ENCODE measurements at places on chromosomes 7 and 10.

DNA sequence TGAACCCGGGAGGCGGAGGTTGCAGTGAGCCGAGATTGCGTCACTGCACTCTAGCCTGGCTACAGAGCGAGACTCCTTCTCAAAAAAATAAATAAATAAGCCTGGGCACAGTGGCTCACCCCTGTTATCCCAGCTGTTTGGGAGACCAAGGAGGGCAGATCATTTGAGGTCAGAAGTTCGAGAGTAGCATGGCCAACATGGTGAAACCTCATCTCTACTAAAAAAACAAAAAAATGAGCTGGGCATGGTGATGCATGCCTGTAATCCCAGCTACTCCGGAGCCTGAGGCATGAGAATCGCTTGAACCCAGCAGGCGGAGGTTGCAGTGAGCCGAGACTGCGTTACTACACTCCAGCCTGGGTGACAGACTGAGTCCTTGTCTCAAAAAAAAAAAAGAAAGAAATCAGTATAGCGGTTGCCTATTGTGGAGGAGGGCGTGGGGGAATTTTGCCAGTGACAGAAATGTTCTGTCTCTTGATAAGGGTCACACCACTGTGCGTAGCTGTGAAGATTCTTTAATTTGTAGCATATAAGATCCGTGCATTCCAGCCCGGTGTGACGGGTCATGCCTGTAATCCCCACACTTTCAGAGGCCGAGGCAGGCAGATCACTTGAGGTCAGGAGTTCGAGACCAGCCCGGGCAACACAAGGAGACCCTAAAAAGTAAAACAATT, 17.9 kb upstream of the EIF3B start:
- no peak for DNase-seq

GRCh38 chr7:135742371-135742770, 6.2 kb downstream of the FAM180A start:
- no peak for DNase-seq

GRCh38 chr10:27225011-27225590, 15.5 kb downstream of the ACBD5 start:
- no peak for DNase-seq

- DNase-seq = no peak
These were observed 11.2 kb downstream of the MNX1 start for GRCh38 chr7:156998988-156999957.

GRCh38 chr7:155508376-155509358, 37.7 kb downstream of the CNPY1 start:
- DNase-seq = no peak

GRCh38 chr7:108181073-108181985, 51.2 kb upstream of the LAMB4 start:
- no peak for DNase-seq

GRCh38 chr10:69470463-69471384, 19.5 kb downstream of the TSPAN15 start:
- DNase-seq = no peak

DNA sequence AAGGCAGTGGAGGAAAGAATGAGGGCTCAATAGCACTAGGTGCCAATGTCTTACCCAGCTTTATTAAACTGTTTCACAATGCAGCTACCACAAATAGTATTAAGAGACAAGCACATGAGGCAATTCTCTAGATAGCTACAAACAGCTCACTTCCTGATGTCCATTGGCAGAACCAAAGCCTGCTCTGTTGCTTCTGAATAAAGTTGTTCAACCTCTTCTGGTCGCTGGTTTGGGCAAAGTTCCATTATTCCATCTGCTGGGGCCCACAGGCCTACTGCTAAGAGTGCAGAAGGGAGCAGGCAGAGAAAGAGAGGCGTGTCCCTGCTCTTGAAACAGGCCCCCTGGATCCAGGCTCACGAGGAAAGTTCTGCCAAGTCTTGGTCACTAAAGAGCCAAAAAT, 173.9 kb downstream of the ZNF438 start:
- no peak for DNase-seq

- DNase-seq = no peak
These were observed 37.8 kb downstream of the COBL start for GRCh38 chr7:51278797-51279196.

GRCh38 chr10:80131499-80131901, 1.0 kb upstream of the PLAC9 start:
- no peak for DNase-seq

GRCh38 chr10:49141541-49142332, 7.9 kb upstream of the FAM170B start:
- DNase-seq = no peak

DNA sequence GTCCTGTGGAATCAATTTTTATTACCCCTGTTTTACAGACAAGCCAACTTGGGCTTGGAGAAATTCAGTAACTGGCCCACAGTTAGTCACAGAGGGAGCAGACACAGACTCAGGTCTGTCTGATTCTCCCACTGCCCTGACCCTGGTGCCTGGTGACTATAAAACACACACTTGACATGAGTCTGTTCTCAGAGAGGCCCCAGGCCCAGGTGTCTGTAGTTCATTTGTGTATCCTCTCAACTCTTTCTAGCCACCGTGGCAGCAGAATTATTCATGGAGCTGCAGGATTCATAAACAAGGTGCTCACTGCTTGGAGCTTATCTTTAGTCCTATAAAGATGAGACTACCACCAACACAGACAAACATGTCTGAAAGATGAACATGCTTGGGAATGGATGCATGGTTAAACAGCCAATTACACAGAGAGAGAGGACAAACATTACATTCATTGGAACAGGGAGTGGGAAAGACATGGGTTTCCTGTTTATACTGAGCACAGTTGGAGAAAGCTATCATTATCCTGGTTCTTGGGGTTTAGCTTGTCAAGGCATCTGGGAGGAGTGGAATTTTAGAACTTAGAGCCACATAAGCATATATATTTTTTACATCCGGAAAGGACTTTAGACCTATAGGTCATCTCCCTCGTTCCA, 79.1 kb upstream of the PDCD4 start:
- no peak for DNase-seq

- DNase-seq = no peak
These were observed 184.5 kb upstream of the BMPER start for GRCh38 chr7:33720870-33721269.

DNA sequence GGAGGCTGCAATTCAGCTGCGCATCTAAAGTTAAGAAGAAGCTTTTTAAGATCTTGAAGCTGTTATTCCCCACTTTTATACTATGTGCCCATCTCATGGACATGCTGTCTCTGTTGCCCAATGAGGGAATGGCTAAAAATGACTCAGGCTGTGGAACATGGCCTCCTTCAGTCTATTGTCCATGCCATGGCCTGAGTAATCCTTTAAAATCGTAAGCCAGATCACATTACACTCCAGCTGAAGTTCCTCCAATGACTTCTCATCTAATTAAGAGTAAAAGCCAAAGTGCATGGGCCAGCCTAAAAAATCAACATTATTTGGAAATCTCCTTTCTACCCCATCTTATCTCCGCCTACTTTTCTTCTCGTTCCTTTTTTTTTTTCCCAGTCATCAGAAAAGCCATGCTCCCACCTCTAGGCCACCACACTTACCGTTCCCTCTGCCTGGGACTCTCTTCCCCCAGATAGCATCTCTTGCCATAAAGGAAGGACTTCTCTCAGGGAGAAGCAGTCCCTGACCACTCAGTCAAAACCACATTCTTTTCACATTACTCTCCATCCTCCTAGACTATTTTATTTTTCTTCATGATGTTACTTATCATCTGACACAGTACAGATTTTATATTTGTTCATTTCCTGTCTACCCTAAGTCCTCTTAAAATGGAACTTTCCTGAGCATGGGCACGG, 337.4 kb downstream of the PRPF18 start:
- no peak for DNase-seq

DNA sequence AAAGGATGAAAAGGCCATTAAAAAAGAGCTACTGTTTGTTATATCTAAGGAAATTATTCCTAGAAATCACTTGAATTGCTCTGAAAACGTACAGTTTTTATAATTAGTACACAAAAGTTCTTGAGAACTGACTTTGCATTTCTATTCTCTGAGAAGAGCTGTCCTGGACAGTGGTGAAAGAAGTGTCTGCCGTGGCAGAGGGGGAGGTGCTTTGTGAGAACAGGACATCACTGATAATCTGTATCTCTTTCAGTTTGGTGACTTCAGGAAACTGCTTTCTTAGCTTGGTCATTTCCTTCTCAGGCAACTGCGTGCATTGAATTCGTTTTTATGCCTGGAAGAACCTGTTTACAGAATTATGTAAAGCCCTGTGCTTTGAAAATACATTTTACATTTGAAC, 52.1 kb downstream of the POLL start:
- DNase-seq = no peak

DNA sequence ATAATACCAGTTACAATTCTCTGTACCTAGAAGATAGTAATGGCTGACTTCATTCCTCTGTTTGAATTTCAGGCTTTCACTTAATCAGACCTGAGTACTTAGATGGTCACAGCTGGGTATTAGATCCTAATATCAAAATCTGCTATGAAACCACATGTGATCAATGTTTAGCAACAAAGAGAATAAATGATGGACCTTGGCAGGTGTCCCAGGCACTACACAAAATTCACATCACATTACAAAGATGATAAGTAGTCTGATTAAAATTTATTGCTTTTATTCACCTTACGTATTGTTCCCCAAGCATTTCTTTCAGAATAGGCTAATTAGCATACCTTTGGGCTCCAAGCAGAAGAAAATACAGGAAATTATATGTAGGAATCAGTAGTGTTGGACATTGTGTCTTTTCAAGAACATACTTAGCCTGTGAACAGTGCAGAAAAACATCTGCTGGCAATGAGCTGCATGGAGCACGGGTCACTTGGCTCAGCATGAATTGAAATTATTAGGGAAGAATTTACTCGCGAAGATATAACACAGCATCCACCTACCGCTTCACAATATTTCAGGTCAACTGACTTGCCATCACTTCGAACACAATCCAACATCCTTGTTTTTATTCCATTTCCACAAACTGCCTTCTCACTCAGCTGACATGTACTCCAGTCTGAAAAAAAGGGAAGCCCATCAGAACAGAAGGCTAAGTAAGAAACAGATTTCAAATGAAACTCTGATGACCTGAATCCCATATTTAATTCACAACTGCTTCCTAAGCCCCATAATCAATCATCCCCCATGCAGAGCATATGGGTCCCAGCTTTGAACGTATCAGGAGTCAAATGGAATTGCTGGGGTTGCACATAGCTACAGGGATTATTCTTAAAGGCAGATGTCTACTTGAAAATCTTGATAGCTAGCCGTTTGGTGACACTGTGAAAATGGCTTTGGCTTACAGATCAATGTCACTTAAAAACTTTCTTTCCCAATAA, 421.0 kb downstream of the THSD7A start:
- no peak for DNase-seq

DNA sequence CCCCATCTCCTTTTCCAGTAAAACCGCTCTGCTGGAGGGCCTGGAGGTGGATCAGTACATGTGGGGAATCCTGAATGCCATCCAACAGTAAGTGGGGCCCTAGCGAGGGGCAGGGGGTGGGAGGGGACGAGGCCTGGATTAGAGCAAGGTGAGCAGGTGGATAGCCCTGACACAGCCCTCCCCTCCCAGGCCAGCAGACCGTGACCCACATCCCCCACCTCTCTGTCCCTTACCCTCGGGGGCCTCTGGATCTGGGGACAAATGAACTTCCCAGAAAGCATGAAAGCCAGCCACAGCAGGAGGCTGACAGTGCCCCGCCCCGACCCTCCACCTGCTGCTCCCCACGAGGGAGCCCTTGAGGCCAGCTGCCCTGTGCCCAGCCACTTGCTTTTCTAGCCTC, 41.8 kb upstream of the PPIF start:
- DNase-seq = no peak

DNA sequence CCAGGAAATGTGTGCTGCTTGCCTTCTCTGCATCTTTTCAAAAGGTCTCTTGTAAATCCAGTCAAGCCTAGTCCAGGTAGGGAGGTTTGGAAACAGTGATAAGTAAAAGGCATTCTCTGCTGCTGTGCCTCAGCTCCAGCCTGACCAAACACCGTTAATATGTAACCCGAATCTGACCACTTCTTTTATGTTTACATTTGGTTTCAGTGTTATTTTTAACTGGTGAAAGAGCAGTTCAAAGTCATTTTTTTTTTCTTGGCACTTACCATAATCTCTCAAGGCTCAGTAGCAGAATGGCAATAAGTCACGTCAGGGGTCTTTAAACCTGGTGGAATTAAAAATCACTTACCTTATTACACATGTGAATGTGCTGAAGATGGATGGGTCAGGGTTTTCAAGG, 216.8 kb downstream of the PTEN start:
- DNase-seq = no peak

GRCh38 chr7:121428855-121429489, 32.9 kb upstream of the FAM3C start:
- DNase-seq = no peak

DNA sequence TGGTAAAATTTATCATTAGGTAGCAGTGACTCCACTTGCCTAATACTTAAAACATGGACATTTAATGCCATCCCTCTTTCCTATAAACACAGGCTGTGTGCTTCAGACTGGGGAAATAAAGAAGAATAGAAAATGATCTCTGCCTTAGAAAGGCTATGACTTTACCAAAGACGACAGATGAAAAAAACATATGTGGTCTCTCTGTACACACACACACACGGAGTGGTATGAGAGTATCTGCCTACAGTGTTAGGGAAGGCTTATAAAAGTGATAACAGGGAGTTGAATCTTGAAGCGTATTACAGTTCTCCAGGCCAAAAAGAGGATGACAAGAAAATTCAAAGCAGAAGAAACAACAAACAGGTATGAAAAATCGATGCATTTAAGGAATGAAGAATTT, 38.2 kb downstream of the MINDY3 start:
- no peak for DNase-seq

- DNase-seq = no peak
These were observed 42.7 kb downstream of the PRR15 start for GRCh38 chr7:29606287-29606721.

DNA sequence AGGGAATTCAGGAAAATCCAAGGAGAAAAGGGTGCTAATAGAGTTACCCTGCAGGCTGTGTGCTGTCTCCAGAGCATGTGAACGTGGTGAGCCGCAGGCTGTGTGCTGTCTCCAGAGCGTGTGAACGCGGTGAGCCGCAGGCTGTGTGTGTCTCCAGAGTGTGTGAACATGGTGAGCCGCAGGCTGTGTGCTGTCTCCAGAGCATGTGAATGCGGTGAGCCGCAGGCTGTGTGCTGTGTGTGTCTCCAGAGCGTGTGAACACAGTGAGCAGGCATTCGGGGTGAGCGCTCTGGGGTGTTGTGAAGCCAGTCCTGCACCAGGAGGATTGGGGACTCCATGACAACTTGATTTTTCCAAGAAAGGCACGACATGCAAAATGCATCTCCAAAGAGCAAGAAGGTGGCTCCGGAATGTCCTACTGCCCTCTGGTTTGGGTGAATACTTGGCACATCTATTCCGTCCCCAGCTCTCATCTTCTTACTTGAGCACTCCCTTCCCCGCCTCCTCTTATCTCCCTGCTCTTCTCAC, 407.9 kb upstream of the SHH start:
- no peak for DNase-seq

GRCh38 chr10:48459270-48460150, 145.4 kb downstream of the ARHGAP22 start:
- no peak for DNase-seq
